Peyer's patch (tissue), 4 donors: ENCODE measurements at places on chromosomes 6 and 20. TPM values are rescaled to one million over a fixed set of nuclear protein-coding genes. Genes with fewer than 3 reads are reported as not detected.

Gene EYA4
- 3.3 TPM for total RNA-seq

Gene SLC32A1
- not detected for total RNA-seq

Gene MCHR2
- not detected for total RNA-seq

Gene NR2E1
- not detected for total RNA-seq

Gene ABHD16B
- not detected for total RNA-seq

Gene NRN1
- 2.8 TPM for total RNA-seq

Gene BHLHE23
- not detected for total RNA-seq

Gene FOXP4
- 18.2 TPM for total RNA-seq

DNA sequence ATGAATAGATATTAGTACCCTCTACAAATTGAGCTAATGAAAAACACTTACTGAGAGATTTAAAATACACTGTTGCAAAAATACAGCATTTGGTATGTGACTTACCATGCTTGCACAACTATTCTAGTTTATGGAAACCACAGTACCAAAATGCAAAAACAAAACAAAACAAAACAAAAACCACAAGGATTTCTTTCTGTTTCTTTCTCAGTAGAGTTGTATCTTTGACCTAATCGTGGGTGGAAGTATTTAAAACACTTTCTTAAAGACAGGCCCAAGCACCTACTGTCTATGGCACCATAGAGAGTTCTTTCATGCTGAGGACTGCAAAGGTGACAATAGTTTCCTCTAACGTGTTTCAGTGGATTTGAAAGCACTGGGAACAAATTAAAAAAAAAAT is 95.3 kb upstream of the C6orf118 start:
- H3K4me1 ChIP-seq, result no peaks in the 10 kb centered on the region
- no peak for DNase-seq
- no peak overlapping the region for H3K4me3 ChIP-seq
- H3K27me3 ChIP-seq, result no peaks in the 10 kb centered on the region

GRCh38 chr6:74879234-74879633 is 326.6 kb downstream of the COL12A1 start:
- no peak overlapping the region for H3K27ac ChIP-seq
- H3K36me3 ChIP-seq, result no peaks in the 10 kb centered on the region
- no peaks in the 10 kb centered on the region for H3K4me1 ChIP-seq
- no peak overlapping the region for H3K4me3 ChIP-seq

DNA sequence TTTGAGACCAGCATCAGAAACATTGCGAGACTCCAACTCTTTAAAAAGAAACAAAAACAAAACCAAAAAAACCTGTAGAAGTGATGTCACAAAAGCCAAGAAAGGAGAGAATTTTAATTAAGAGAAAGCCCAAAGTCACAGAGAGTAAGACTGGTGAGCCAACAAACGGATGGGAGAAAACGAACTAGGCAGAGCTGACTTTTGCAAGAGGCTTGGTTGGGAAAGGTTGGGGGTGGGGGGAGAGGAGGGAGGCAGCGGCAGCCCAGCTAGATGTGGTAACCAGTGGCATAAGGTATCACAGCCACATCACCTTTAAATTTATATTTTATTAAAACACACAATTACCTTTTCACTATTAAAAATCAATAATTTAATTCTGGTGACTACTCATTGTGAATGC is 23.5 kb downstream of the NOL7 start:
- no peaks in the 10 kb centered on the region for H3K27me3 ChIP-seq
- H3K36me3 ChIP-seq, result peaks cover 67% of the 10 kb centered on the region
- H3K27ac ChIP-seq, result no peak overlapping the region
- H3K4me3 ChIP-seq, result no peak overlapping the region
- DNase-seq, result no peak
- H3K4me1 ChIP-seq, result no peaks in the 10 kb centered on the region

- H3K4me3 ChIP-seq, result no peak overlapping the region
- H3K36me3 ChIP-seq, result no peaks in the 10 kb centered on the region
- no peak overlapping the region for H3K27ac ChIP-seq
- H3K4me1 ChIP-seq, result no peaks in the 10 kb centered on the region
- DNase-seq, result no peak
Observed at GRCh38 chr6:116404696-116405095, 33.9 kb downstream of the DSE start.

DNA sequence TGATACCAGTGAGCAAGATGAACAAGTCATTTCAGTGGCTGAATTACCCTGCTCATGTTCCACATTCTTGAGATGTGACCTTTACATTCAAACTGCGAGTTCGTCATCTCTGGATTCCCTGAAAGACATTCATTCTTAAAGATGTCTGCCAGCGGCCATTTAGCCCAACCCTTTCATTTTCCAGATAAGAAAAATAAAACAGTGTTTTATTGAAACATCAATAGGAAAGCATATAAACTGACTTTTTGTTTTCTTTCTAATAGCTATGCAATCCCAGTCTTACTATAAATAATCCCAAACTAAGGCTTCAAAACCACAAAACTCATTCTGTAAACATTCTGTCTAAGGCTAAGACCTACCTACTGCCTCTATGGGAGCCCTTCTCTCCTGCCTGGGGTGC is 134.0 kb downstream of the SAMD5 start:
- H3K27me3 ChIP-seq, result no peaks in the 10 kb centered on the region
- no peak overlapping the region for H3K4me3 ChIP-seq
- no peaks in the 10 kb centered on the region for H3K36me3 ChIP-seq
- DNase-seq, result no peak
- no peak overlapping the region for H3K27ac ChIP-seq
- no peaks in the 10 kb centered on the region for H3K4me1 ChIP-seq

GRCh38 chr20:3128275-3128984 is 31.2 kb downstream of the FASTKD5 start:
- H3K4me3 ChIP-seq, result no peak overlapping the region
- no peaks in the 10 kb centered on the region for H3K27me3 ChIP-seq
- no peak for DNase-seq
- H3K4me1 ChIP-seq, result no peaks in the 10 kb centered on the region
- H3K36me3 ChIP-seq, result peaks cover 9% of the 10 kb centered on the region

DNA sequence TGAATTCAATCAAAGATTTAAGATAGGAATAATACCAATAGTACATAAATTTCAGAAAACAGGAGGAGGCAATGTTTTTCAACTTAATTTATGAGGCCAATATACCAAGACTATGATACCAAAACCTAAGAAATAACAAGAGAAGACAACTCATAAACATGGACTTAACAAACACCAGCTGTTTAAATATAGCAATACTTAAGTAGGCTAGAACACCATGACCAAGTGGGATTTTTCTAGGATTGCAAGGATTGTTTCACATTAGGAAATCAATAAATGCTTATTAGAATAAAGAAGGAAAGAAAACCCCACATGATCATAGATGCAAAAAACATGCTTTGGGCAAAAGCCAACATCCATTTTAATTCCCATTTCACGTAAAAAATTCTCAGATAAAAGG is 355.1 kb downstream of the EPM2A start:
- H3K27ac ChIP-seq, result no peak overlapping the region
- no peaks in the 10 kb centered on the region for H3K36me3 ChIP-seq
- H3K4me1 ChIP-seq, result no peaks in the 10 kb centered on the region
- no peak for DNase-seq

GRCh38 chr20:40262219-40262618 is 426.8 kb downstream of the MAFB start:
- H3K4me3 ChIP-seq, result no peak overlapping the region
- no peak overlapping the region for H3K27ac ChIP-seq
- no peaks in the 10 kb centered on the region for H3K36me3 ChIP-seq
- no peaks in the 10 kb centered on the region for H3K27me3 ChIP-seq
- no peak for DNase-seq

GRCh38 chr6:34120953-34121675 is 24.8 kb downstream of the GRM4 start:
- DNase-seq, result no peak
- no peaks in the 10 kb centered on the region for H3K4me1 ChIP-seq
- H3K27ac ChIP-seq, result no peak overlapping the region
- H3K27me3 ChIP-seq, result no peaks in the 10 kb centered on the region

GRCh38 chr20:40565682-40566040 is 123.4 kb downstream of the MAFB start:
- H3K36me3 ChIP-seq, result no peaks in the 10 kb centered on the region
- H3K27ac ChIP-seq, result no peak overlapping the region
- DNase-seq, result no peak
- H3K4me1 ChIP-seq, result no peaks in the 10 kb centered on the region

DNA sequence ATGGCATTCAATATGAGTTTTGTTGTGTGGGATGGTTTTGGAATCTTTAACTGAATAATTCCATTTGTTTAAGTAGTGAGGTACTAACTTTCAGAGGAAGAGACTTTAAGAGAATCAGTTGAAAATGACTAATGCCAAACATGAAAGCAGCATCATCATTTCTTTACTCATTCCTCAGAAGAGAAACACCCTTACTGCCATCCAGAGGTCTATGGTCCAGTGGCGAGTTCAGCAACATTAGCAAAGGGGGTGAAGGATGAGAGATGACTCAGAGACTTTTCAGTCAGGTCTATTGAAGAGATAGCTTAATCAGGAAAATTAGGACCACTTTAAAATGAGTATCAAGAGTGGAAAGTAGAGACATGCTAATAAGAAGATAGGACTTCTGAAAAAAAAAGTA is 118.8 kb downstream of the COL19A1 start:
- no peak overlapping the region for H3K27ac ChIP-seq
- no peak overlapping the region for H3K4me3 ChIP-seq
- DNase-seq, result no peak
- H3K27me3 ChIP-seq, result no peaks in the 10 kb centered on the region
- H3K4me1 ChIP-seq, result no peaks in the 10 kb centered on the region

- no peak for DNase-seq
- H3K36me3 ChIP-seq, result no peaks in the 10 kb centered on the region
- H3K27ac ChIP-seq, result no peak overlapping the region
- H3K4me1 ChIP-seq, result no peaks in the 10 kb centered on the region
Observed at GRCh38 chr20:6956056-6956455, 188.6 kb downstream of the BMP2 start.

DNA sequence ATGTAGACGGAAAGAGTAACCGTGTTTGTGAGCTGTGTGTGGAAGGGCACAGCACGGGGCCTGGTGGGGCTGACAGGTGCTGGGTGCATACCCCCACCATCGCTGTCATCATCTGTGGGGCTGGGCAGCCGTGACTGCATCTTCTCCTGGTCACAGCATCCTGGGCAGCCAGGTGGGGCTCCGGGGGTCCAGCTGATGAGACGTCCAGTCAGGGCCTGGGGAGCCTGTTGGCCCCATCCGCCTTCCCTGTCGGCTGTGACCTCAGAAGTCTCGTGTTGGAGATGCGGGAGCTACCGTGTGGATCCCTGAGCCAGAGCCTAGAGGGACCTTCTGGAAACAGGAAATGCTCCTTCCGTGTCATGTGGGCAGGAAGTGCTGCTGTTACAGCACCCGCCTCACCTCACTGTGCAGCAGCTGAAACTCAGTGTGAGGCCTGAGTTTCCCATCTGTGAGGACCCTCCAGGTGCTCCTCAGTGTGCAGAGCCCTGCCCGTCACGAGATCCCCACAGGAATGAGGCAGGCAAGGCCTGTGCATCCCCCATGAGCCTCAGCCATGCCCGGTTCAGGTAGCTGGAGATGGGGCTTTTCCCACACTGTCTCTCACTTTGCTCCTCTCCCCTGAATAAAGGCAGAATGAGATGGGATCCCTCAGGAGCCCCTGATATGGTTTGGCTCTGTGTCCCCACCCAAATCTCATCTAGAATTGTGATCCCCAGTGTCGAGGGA is 108.7 kb downstream of the ERMARD start:
- peaks cover 6% of the 10 kb centered on the region for H3K4me1 ChIP-seq
- no peaks in the 10 kb centered on the region for H3K27me3 ChIP-seq
- no peak overlapping the region for H3K4me3 ChIP-seq
- H3K27ac ChIP-seq, result no peak overlapping the region

- H3K27ac ChIP-seq, result no peak overlapping the region
- H3K4me3 ChIP-seq, result no peak overlapping the region
- no peaks in the 10 kb centered on the region for H3K4me1 ChIP-seq
- no peaks in the 10 kb centered on the region for H3K36me3 ChIP-seq
Observed at GRCh38 chr6:37788259-37788658, 31.3 kb upstream of the ZFAND3 start.

DNA sequence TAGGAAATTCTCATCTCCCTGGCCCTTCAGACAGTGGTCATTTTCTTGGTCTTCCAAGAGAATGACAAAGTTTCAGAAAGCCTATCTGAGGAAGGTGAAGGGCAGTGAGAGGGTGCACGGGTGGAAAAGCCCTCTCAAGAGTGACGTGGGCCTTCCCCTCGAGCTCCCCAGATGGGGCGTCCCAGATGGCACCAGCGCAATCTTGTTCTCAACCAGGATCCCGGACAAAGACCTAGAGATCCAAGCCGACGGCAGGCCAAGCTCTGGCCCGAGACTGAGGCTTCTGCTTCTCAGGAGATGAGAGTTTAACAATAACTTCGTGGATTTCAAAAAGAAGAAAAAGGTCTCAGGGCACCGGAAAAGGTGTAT is 797 bp upstream of the ZNF133 start:
- H3K27me3 ChIP-seq, result no peaks in the 10 kb centered on the region
- no peak for DNase-seq
- peak overlapping the region; percentile 89 for H3K27ac ChIP-seq
- H3K36me3 ChIP-seq, result no peaks in the 10 kb centered on the region
- H3K4me1 ChIP-seq, result peaks cover 9% of the 10 kb centered on the region
- peak overlapping the region; percentile 67 for H3K4me3 ChIP-seq

DNA sequence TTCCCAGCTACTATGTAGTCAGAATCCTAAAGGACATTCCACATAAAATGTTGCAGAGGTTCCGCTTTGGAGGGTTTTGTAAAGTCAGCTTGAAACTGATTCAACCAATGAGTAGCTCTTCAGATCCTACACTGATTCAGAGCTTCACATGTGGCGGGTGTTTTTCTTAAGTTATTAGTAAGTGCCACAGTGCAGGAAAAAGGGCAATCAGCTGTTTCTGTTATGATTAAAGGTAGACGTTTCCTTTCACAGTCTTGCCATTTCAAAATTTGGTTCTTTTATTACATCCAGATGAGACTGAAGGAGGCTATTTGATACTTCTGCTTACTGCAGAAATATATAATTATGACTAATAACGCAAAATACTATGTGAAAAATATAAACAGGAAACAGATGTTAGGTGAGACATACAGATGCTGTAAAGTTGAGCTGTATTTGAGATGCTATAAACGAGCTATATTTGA is 443.9 kb downstream of the CDKAL1 start:
- H3K27ac ChIP-seq, result no peak overlapping the region
- no peaks in the 10 kb centered on the region for H3K36me3 ChIP-seq
- H3K27me3 ChIP-seq, result no peaks in the 10 kb centered on the region
- no peaks in the 10 kb centered on the region for H3K4me1 ChIP-seq
- no peak overlapping the region for H3K4me3 ChIP-seq

- no peak overlapping the region for H3K4me3 ChIP-seq
- DNase-seq, result no peak
- H3K4me1 ChIP-seq, result no peaks in the 10 kb centered on the region
- H3K27ac ChIP-seq, result no peak overlapping the region
- no peaks in the 10 kb centered on the region for H3K27me3 ChIP-seq
Observed at GRCh38 chr6:12328701-12329100, 38.5 kb downstream of the EDN1 start.
